Type B pancreatic cell (in vitro differentiated cells): ENCODE measurements at places on chromosomes 2 and 18.

- peak; percentile 76 for DNase-seq
Observed at GRCh38 chr18:58044370-58045241, 580 bp downstream of the NEDD4L start.

- DNase-seq: no peak
Observed at GRCh38 chr2:16038621-16039020, 98.3 kb downstream of the MYCN start.

GRCh38 chr18:13237641-13238040 is 19.1 kb downstream of the LDLRAD4 start:
- DNase-seq: no peak

GRCh38 chr18:2909431-2910140 is 62.8 kb downstream of the EMILIN2 start:
- DNase-seq: peak; percentile 64

DNA sequence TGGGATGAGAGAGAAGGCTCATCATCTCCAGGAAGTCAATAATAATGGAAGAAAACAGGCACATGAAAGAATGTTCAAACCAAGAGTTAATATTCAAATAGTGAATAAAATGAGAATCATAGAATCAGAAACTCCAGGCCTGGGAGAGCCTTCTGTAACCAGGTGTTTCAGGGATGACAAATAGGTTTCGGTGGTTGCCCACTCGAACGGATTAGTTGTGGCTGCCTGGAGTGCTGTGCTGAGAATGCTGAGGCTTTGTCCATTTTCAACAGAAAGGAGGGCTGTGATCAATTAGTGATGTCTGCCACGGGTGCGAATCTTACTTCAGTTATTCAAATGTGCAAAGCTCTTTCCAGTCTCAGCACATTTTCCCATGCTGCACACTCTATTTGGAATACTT is 227.3 kb downstream of the INSIG2 start:
- DNase-seq: no peak

- DNase-seq: no peak
Observed at GRCh38 chr18:63158676-63159291, 160.8 kb downstream of the BCL2 start.

- DNase-seq: no peak
Observed at GRCh38 chr18:41096504-41096903, 858.5 kb upstream of the PIK3C3 start.

GRCh38 chr2:23563673-23564614 is 179.0 kb downstream of the KLHL29 start:
- no peak for DNase-seq

GRCh38 chr2:76640905-76641304 is 881.3 kb downstream of the LRRTM4 start:
- no peak for DNase-seq

DNA sequence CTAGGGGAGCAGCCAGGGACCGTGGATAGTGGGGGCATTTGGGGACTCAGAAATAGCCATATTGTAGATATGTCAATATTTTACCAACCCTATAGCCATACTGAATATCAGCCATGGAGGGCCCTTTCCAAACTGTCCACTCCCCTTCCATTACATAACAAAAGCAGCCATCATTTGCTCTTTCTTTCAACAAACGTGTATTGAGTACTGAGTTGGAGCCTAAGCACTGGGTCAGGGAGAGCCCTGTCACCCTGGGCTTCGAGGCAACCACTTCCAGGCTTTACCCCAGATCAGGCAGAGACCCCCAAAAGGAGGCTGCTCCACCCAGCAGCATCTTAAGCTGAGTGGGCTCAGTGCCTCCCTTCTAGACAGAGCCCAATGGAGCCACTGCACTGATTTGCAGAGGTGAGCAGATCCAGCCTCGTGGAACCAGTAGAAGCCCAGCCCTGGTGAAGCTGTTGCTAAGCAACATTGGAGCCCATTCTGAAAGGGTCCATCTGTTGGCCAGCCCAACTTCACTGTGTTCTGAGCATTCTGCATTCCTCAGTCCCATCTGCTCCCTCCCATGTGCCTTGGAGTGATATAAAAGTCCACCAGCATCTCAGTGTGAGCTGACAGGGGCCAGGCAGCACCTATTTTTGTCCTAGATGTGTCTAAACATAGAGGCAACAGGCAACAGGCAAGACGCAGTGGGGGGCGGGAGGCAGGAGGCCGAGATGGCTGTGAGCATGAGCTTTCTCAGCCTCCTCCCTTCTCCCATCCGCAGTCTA is 112.1 kb downstream of the PLB1 start:
- DNase-seq: no peak

DNA sequence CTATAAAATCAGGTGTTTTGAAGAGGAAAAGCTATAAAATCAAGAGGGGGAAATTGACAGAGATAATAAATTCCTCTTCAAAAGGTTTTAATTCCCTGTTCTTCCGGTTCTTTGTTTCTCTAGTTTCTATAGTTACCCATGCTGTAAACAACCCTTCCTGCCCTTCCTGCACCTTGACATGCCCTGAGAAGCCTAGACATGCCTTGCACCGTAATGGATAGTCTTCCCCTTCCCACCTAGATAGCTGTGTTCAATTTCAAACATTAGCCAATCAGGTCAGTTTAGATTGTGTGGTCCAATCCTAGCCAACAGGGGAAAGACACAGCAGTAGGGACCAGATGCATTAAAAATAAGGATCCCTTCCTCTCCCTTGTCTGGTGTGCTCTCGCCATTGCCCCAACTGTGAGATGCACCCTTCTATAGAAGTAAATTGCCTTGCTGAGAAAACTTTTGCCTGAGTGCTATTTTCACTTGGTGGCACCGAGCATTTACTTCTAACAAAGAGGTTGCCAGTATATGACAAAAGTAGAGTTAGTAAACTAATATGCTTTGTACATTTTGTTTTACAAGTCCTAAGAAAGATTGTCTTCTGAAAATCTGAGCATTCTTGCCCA is 27.1 kb downstream of the SULT1C4 start:
- DNase-seq: no peak

- no peak for DNase-seq
Observed at GRCh38 chr2:174699993-174700766, 64.1 kb downstream of the CHRNA1 start.

DNA sequence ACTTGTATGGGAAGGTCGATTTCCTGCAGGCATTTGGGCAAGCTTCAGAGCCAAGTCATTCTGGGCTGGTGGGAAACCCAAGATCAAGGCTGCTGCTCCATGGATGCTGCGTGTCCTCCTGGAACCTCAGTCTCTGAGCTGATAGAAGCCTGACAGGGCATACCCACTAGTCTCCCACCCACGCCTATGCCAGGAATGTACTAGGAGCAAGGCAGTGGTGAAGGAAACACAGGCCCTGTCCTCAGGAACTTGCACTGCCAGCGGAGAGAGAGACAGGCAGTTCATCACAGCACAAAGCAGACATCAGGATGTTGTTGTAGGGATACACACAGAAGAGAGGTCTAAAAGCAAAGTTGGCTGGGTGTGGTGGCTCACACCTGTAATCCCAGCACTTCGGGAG is 84.2 kb downstream of the PLB1 start:
- no peak for DNase-seq

DNA sequence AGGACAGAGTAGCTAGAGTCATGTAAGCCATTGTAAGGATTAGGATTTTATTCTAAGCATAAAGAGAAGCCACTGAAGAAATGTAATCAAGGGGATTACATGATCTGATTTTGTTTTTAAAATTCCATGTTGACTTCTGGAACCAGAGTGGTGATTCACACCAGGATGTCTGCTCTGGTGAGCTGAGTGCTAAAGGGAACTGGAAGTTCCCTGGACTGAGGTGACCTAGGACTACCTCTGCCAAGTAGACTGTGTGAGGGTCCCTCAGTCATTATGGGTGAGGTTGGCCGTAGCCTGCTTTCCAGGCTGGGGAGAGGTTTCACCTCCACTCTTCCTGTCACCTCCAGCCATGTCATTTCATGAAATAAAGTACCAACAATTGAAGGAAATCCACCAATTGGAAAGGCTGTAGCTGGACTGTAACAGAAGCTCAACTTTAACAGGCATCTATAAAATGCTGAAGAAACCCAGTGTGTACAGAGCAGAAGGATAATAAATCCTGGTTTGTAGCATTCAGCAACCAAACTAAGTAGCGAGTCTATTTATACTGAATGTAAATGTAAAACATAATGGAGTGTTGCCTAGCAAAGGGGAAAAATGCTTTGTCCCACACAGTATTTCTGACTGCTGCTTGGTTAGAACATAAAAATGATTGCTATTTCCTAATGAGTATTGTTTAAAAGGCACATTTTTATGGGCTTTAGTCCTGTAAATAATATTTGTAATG is 507.4 kb upstream of the PKDCC start:
- DNase-seq: no peak

GRCh38 chr18:49911427-49911826 is 98.1 kb upstream of the ACAA2 start:
- DNase-seq: no peak

DNA sequence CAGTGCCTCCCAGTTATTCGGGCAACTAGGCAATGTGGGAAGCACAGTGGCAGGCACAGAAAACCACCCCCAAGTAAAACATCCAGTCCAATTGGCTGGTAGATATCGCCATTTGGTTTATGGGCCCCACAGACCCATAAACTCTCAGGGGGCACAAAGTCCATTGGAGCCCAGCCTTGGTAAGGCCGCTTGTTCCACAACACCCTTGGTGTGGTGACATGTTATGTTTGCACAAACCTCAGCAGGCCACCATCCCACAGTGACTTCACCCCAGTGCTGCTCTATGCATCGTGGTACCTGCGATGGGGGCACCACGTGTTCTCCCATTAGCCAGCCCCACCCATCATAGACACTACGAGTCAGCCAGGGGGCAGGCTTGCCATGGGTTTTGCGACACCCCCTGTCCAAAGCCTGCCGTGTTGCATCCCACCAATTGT is 18.5 kb downstream of the PHOSPHO2 start:
- no peak for DNase-seq

DNA sequence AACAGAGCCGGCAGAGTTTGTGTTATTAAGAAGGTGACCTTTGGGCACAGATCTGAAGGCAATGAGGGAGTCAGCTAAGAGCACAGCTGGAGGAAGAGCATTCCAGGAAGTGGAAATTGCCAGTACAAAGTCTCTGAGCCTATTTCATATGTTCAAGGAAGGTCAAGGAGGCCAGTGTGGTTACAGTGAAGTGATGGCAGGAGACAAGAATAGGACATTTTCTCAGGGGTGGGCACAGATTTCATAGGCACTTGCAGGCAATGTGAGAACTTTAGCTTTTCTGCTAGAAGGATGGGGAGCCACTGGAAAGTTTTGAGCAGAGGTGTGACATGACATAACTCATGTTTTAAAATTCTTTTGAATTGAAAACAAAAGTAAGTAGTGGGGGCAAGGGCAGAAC is 50.3 kb downstream of the ARHGAP25 start:
- DNase-seq: no peak

DNA sequence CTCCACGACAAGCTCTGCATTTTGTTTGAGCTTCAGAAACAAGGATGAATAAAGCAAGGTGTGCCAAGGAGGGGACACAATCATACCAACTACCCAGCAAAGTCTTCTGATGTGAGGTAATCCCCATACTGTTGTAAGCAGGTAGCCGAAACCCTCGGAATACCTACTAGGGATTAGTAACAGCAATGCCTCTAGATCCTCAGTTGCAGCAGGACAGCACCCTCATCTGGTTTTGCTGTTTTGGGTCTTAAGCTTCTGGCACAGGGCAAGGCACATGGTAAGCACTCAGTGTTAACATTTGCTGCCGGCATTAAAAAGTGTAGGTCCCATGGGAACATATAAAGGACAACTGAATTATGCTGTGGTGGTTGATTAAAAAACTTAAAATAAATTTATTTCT is 16.0 kb upstream of the LINC00305 start:
- DNase-seq: no peak

DNA sequence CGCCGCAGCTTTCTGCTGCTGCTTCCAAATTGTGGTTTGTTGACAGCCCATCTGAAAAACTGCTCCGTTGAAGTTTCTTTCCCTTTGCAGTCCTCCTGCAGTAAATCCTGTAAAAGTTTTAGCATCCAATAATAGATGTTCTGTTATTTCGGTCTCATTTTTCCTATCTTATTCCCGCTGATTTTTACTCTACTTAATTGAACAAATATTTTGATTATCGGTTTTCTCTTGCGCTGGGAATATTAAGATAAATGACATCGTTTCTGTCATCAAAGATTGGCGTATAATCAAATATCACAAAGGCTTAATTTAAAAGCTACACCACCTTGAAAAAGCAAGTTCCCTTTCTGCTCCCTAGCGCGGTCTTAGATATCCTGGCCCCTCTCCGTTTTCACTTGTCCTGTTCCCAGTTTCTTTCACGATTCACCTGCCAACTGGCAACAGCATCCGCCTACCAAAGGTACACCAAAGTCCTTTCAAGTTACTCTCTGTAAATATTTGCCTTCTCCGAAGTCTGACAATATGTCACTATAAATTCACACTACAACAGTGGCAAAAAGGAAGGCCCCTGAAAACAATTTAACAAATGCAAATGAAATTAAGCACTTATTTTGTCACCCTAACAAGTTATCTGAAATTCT is 1.0 kb upstream of the STRN start:
- DNase-seq: no peak

GRCh38 chr18:76212960-76213359 is 282.1 kb downstream of the ZNF516 start:
- DNase-seq: no peak

GRCh38 chr2:46878886-46879285 is 36.7 kb downstream of the MCFD2 start:
- DNase-seq: no peak

DNA sequence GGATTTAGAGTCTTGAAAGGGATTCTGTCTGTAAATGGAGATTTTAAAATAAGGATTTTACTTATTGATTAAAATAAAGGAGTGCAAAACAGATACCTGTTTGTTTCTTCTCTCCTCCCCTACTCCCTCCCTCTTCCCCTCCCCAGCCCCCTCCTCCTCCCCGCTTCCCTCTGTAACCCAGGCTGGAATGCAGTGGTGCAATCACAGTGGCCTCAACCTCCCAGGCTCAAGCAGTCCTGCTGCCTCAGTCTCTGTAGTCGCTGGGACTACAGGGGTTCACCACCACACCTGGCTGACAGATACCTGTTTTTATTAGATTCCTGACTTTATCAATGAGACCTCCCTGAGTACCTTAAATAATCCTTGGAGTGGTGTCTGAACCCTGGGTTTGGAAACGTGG is 57.1 kb downstream of the OXER1 start:
- no peak for DNase-seq

- no peak for DNase-seq
Observed at GRCh38 chr2:190069936-190070696, 7.6 kb upstream of the MSTN start.

GRCh38 chr18:31100436-31101182 is 1.6 kb downstream of the DSC2 start:
- DNase-seq: no peak

GRCh38 chr2:172613615-172614231 is 57.8 kb downstream of the PDK1 start:
- DNase-seq: no peak

GRCh38 chr2:236965021-236965840 is 120.5 kb upstream of the COPS8 start:
- no peak for DNase-seq
